SJSA1 (cell line): ENCODE measurements at places on chromosomes 11 and 22.

GRCh38 chr11:79470161-79470560 is 29.3 kb upstream of the TENM4 start:
- no peak for DNase-seq

DNA sequence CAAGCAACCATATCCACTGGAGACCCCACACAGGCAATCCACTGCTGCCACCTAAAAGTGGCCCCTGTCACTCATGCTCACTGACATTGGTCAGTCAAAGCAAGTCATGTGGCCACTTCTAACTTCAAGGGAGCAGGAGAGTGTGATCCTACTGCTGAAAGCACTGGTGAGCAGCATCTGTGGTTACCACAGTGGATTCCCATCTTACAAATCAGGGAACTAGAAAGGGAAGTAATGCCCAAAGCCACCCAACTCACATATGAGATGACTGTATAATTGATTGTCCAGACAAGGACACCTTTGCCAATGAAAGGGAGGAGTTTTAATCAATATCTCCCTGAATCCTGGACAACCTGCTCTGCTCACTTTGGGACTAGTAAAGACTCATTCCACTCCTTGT is 17.7 kb downstream of the RCN1 start:
- no peak for DNase-seq

GRCh38 chr11:108958368-108959104 is 293.7 kb downstream of the DDX10 start:
- peak; percentile 42 for DNase-seq

- DNase-seq, result no peak
Observed at GRCh38 chr11:72336163-72336562, 92.2 kb upstream of the PHOX2A start.

GRCh38 chr22:42901790-42902508 is 44.9 kb upstream of the ARFGAP3 start:
- no peak for DNase-seq
